ENCODE measurements at places on chromosomes 6 and 20.

- no peak for DNase-seq
Measured at GRCh38 chr6:139514819-139515218, 140.4 kb upstream of the CITED2 start.

- DNase-seq = no peak
Measured at GRCh38 chr20:21137078-21137477, 11.2 kb downstream of the KIZ start.

- DNase-seq = no peak
Measured at GRCh38 chr20:2337142-2337541, 41.3 kb downstream of the TGM3 start.

DNA sequence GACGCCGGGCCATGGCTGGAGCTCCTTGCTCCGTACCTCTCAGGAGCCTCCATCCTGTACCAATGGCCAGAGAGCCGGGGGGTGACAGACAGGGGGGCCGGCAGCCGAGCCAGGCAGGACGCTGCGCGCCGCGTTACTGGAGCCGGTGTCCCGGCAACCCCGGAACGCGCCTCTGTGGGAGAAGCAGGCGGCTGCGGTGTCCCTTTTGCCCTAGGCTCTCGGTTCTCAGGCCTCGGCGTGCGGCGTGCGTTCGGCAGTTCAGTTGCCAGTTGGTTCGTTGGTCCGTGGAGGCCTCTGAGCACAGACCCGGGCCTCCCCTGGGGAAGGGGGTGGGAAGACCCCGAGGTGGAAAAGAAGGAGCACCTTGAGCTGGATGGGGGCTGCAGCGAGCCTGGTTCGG, at the start of gene SPATS1:
Gene SPATS1, plus strand, starts transcription at position 162 of the 400 bp plus-strand sequence. CDS start 446 bp downstream, outside the sequence.
- no peak for DNase-seq

- no peak for DNase-seq
Measured at GRCh38 chr20:43220612-43221011, 30.9 kb upstream of the PTPRT start.

GRCh38 chr6:19472850-19473249, 364.3 kb upstream of the ID4 start:
- DNase-seq = no peak

- DNase-seq = no peak
Measured at GRCh38 chr6:155472886-155473285, 17.2 kb upstream of the NOX3 start.

DNA sequence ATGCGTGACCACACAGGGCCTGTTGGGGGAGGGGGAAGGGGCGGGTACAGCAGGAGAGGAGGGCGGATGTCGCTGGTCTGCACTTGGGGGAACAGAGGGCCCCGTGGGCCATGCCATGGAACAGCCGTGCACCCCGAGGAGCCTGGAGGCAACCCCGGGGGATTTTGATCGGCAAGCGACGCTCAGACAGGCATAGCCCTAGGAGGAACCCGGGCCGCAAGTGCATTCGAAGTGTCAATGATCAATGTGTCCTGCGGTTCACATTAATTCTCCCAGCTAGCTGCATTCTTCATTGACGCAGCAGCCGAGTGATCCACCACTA, 772.8 kb upstream of the DEFB115 start:
- DNase-seq = no peak

DNA sequence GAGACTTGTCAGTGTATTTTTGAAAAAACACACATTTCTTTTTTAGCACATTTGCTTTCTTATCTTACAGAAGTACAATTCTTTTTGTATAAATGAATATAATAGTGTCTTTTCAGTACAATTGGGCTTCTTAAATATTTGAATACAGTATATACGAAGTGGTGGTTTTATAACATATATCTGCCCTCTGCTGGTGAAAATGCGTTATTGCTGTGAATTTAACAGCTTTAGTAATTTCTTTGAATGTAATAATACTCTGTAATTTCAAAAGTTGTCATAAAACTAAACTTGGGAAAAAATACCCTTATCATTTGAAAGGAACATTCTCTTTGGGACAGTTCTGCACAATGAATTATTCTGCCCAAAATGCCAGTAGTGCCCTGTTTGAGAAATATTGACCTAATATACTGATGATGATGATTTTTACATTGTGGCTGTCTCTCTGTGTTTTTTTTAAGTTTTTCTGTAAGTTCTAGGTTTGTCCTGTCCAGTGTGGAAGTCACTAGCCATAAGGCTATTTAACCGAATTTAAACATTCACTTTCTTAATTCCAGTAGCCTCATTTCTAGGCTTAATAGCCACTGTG, 19.0 kb downstream of the SMAP1 start:
- DNase-seq = no peak

GRCh38 chr6:17167327-17167979, 65.6 kb downstream of the STMND1 start:
- no peak for DNase-seq

DNA sequence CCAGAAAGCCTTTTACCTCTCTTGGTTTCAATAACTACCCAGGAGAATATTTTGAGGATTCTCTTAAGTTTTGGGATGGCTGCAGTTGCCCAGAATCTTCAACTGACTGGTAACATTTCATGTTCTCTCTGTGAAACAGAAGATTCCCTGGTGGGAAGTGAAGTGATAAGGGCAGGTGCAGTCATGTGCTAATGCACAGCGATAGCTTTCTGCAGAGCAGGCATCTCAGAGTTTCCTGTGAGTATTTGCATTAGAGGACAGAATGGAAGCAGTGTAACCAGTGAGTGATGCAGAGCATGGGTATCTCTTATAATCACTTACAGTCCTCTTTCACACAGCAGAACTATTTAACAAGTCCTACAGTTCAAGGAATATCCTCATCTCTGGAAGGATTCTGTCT, 76.1 kb downstream of the HCRTR2 start:
- no peak for DNase-seq

DNA sequence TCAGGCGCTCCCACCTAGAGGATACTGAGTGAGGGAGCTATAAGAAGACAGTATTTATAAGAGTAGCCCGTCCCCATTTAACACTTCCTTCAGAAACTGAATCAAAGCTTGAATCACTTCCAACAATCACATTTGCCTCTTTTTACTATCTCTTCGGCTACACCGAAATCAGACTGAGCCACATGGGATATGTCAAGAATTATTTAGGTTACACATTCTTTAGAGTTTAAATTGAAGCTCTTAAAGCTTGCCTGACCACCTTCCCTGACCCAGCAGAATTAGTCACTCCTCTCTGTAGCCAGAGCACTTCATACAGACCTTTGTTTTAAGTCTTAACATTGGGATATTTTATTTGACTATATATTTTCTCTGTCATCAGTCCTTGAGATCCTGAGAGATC, 163.7 kb downstream of the MAFB start:
- DNase-seq = no peak

GRCh38 chr6:36510365-36510764, 36.9 kb downstream of the STK38 start:
- DNase-seq = no peak

DNA sequence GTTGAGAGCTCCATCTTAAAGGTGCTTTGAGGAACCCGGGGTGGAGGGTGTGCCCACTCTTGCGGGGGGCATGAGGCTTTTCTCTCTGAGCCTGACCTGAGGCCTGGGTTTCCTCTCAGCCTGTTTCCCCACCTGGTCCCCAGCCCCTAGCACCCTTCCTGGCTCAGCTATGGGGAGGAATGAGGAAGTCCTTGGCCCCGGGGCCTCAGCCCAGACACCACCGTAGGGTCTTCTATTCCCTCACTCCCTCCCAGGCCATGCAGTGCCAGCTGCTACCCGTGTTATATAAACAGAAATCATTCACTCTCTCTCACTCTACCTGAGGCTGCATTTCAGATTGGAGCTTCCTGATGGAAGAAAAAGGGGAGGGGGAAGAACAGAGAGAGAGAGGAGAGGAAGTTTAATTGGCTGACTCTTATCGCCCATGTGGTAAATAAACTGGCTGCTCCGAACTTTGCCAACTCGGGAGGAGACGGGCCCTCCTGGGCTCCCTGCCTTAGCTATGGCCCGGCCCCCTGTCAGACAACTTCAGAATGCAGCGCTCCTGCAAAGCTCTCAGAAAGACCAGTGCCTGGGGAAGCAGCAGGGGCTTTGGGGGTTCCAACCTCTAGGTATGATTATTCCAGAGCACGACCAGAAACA, 2.8 kb downstream of the CDH22 start:
- no peak for DNase-seq

DNA sequence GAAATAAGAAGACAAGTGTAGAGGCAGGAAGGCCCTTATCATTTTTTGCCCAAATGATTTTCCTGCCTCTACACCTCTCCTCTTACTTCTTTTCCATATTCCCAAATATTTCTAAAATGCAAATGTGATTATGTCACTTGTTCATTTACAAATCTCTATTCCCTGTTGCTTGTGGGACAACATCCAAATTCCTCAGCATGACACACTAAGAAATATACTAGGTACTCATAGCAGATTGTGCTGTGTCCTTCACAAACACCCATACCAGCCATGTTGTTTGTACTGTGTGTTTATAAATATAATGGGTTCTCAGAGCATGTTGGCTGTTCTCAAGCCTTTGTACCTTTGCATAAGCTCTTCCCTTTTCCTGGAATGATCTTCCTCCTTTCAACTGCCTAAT, 17.7 kb upstream of the FYN start:
- DNase-seq = no peak

- DNase-seq = no peak
Measured at GRCh38 chr6:15038013-15038791, 207.7 kb upstream of the JARID2 start.

GRCh38 chr6:111943726-111944125, 70.5 kb upstream of the FYN start:
- DNase-seq = no peak

GRCh38 chr20:54272901-54273488, 65.1 kb downstream of the PFDN4 start:
- no peak for DNase-seq

DNA sequence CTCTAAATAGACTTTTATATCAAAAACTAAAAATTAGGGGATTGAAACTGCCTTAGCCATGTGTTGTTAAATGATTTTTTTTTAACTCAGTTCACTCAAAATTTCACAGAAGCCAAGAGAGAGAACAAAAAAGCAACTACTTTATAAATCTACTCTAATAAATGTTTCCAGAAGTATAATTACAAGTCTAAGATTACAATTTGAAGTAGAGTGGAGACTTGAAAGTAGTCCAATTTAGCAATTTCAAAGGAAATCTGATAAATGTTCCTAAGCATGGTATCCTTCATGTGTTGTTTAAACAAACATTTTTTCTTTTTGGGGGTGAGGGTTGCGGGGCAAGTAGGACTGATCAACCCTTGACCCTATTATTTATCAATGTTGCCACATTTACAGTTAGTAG, 72.6 kb downstream of the PHIP start:
- no peak for DNase-seq

DNA sequence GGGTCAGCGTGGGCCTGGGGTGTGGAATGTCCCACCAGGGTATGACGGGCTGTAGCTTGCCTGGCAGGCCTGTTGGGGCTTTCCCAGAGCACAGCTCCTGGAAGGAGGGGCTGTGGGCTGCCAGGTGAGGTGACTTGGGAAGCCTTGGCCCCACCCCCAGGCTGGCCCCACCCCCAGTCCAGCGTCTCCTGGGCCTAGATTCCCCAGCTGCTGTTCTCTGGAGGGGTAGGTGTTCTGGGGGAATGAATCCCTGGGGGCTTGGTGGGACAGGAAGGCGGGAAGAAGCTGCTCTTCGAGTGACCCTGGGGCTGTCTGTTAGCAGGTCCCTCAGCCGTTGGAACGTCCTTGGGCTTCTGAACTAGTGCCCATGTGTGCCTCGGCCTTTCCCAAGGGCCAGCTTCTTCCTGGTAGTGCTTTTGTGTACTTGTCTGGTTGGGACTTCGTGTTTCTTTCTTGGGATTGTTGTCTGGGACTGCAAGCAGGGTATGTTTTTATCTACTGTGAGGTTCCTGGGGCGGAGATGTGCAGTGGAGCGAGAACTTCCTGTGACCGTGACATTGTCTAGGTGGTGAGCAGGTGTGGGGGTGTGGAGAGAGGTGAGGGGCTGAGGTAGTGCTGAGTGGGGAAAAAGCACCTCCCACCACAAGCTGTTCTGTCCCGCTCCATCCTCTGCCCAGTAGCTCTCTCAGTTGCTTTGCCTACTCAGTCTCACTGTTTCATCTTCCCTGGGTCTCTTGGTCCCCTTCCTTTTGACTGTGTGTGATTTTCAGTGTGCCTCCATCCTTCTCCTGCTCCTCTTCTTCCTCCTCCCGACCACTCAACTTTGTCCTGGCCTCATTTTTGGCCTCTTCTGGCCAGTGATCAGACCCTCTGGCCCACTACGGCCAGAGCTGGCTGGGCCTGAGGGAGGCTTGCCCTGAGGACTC, 1.3 kb upstream of the DDR1 start:
- DNase-seq = no peak

- DNase-seq = no peak
Measured at GRCh38 chr20:31723069-31723318, 326 bp upstream of the BCL2L1 start.

DNA sequence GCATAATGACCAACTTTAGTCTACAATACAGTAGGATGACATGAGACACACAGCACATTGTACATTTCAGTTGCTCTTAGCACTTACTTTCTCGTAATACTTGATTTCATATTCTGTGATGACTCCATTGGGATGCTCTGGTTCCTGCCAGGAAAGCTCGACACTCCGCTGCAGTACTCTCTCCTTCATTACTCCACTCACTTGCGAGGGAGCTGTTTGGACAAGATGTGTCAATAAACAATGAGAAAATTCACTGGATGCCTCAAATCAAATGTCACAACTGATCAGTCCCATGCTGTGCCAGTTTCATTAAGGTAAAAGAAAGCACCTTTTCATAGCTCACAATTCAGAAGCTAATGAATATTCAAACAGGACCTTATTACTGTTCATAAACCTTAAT, 147.1 kb downstream of the EPHA7 start:
- no peak for DNase-seq

GRCh38 chr6:133187657-133188453, 53.3 kb upstream of the EYA4 start:
- DNase-seq = no peak

- DNase-seq = no peak
Measured at GRCh38 chr6:130513770-130514169, 148.0 kb downstream of the TMEM200A start.

DNA sequence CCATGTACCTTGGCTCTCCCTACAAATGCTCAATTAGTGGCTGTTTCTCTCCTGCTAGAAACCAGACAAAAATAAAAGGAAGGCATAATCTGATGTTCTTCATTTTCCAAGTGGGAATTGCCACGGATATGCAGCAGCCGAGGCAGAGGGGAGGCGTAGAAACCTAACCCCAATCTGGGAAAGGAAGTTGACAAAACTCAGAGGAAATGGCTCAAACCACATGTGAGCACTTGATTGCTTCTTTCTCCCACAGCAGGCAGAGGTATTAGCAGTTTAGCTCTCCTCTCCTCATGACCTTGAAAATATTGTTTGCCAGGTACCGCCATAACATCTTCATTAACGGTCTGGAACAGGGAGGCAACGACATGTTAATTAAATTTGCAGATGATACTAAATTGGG, 3.8 kb upstream of the MLN start:
- DNase-seq = no peak

GRCh38 chr20:57605878-57606277, 14.3 kb downstream of the ZBP1 start:
- no peak for DNase-seq

- no peak for DNase-seq
Measured at GRCh38 chr6:55469951-55470366, 109.0 kb downstream of the HMGCLL1 start.

Measured in central memory CD8-positive, alpha-beta T cell (primary cell).